Airway epithelial cell (primary cell): ENCODE measurements at places on chromosomes 12 and 14. TPM values are rescaled to one million over a fixed set of nuclear protein-coding genes. Genes with fewer than 3 reads are reported as not detected.

UNC79 gene
- total RNA-seq, result not detected in 2 replicates

GUCY2C gene
- total RNA-seq, result not detected in 2 replicates

NPFF gene
- total RNA-seq, result not detected in 2 replicates

TTC8 gene
- 15.8 and 17.4 TPM in 2 replicates for total RNA-seq

PNP gene
- total RNA-seq, result 128 and 138 TPM in 2 replicates

SMCO2 gene
- total RNA-seq, result 0.56 TPM in 1 of 2 replicates, not detected in the other

TAS2R7 gene
- not detected in 2 replicates for total RNA-seq

PAH gene
- not detected in 2 replicates for total RNA-seq

SOX5 gene
- total RNA-seq, result 0.14 and 0.42 TPM in 2 replicates

RNASE3 gene
- total RNA-seq, result not detected in 2 replicates

AJUBA gene
- 117 and 141 TPM in 2 replicates for total RNA-seq

TPH2 gene
- total RNA-seq, result not detected in 2 replicates

IL22 gene
- total RNA-seq, result not detected in 2 replicates

GPRC5A gene
- 22.8 and 31.9 TPM in 2 replicates for total RNA-seq

POU6F1 gene
- 1.7 and 6.1 TPM in 2 replicates for total RNA-seq

PCBP2 gene
- 105 and 155 TPM in 2 replicates for total RNA-seq

FAM222A gene
- total RNA-seq, result 0.46 and 0.63 TPM in 2 replicates

TGM1 gene
- 229 and 247 TPM in 2 replicates for total RNA-seq

OTX2 gene
- not detected in 2 replicates for total RNA-seq

KRT85 gene
- not detected in 2 replicates for total RNA-seq

CMKLR1 gene
- total RNA-seq, result not detected in 2 replicates

GSC gene
- not detected in 2 replicates for total RNA-seq

ARHGEF25 gene
- total RNA-seq, result 0.19 and 0.99 TPM in 2 replicates

KRT73 gene
- total RNA-seq, result not detected in 2 replicates
